Right cardiac atrium (tissue), 5 donors: ENCODE measurements at places on chromosomes 5 and 9.

DNA sequence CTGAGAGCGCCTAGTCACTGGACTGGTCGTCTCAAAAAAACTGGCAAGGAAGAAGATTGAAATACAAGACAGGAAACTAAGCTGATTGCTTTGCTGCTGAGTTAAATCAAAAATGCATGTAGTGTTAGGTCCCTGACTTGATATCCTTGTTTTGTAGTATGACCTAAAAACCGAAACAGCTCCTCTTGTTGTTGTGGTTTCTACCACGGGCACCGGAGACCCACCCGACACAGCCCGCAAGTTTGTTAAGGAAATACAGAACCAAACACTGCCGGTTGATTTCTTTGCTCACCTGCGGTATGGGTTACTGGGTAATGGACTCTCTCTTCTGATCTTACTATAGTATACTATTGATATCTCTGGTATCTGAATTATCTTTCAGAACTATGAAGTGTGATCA, 4.3 kb downstream of the MTRR start:
- DNase-seq, result no peak

DNA sequence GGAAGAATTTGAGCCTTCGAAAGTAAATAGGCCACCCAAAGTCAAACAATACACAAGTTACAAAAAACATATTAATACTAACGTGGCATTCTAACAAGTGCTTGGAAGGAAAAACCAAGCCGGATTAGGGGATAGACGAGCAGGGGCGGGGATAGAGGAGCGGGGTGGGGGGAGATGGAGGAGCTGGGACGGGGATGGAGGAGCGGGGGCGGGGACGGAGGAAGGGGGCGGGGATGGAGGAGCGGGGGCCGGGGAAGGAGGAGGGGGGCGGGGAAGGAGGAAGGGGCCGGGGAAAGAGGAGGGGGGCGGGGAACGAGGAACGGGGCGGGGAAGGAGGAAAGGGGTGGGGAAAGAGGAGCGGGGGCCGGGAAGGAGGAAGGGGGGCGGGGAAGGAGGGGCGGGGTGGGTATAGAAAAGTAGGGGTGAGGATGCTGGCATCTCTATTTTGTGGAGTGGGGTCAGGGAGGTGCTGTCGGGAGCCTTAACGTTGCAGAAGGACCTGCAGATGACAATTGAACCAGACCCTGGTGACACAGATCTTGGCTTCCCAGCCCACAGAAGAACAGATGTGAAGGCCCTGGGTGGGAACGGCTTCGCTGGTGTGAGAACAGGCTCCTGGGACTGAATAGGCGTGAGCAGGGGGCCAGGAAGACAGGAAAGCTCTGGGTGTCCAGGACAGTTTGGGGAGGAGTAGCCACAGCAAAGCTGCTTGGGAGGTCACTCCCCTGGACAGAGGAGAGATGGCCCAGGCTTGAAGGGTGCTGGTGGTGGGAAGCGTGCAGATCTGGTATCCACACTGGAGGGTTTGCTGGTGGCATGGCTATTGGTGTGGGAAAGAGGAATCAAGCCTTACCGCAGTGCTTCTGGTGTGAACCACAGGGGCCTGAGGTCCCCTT, 233.3 kb upstream of the DAP start:
- no peak for DNase-seq

DNA sequence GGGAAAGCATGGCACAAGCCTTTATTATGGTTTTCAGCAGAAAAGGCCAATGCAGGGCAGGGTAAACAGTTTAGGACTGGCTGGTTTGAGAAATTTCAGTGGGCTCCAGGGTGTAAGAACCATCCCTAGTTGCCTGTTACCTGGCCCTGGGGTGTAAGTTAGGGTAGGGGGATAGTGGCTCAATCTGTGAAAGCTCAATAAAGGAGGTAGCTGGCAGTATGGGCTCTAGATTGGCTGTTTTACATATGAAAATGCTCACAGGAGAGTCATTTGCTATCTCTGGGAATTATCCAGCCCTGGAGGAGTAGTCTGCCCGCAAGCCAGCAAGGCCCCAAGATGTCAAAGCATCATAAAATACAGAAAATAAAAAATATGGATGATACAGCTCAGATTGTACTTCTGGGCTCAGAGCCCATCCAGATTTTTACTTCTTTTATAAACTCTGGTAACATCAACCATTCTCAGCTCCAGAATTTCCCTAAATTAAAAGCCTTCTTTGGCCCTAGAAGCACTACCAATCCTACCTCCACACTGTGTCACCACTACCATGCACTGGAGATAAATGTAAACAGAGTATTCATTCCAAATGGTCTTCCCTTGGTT, 31.1 kb downstream of the SSBP2 start:
- no peak for DNase-seq

DNA sequence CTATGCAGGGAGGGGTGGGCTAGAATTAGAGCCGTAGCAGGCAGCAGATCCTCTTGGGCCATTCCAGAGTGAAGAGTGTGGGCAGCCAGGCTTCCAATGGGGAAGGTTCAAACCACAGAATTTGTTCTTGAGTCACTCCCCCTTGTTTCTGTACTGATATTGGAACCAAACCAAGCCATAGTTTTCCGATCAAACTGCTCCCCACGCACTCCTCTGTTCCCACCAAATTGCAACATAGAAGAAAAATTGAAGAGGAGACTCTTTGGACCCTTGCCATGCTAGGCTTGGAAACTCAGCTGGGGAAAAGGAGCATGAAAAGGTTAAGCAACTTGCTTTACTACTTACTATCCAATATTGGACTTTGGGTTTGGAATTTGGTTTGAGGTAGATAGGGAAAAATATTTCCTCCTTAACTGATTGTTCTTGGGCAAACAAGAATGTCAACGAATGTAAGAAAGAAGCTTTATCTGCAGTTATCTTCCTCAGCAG, 165.8 kb upstream of the NR3C1 start:
- no peak for DNase-seq

DNA sequence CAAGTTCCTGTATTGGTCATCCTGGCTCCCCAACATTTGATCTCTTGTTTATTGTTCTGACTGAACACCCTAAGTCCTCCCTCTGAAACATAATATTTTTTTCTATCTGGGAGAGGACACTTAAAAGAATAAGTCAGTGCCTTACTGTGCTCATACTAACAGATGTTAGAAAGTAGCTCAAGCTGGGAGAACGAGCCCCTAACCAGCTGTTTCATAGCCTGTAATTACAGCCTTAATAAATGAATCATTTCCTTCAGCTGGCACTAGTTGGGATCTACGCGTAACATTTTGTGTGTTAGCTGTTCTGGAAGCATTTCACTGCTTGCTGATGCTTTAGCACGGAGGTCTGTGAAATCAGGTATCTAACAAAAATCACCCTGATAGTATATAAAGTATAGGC, 345.9 kb upstream of the RIOK2 start:
- no peak for DNase-seq

- DNase-seq, result no peak
Measured at GRCh38 chr9:112764837-112765236, 14.3 kb downstream of the SNX30 start.

DNA sequence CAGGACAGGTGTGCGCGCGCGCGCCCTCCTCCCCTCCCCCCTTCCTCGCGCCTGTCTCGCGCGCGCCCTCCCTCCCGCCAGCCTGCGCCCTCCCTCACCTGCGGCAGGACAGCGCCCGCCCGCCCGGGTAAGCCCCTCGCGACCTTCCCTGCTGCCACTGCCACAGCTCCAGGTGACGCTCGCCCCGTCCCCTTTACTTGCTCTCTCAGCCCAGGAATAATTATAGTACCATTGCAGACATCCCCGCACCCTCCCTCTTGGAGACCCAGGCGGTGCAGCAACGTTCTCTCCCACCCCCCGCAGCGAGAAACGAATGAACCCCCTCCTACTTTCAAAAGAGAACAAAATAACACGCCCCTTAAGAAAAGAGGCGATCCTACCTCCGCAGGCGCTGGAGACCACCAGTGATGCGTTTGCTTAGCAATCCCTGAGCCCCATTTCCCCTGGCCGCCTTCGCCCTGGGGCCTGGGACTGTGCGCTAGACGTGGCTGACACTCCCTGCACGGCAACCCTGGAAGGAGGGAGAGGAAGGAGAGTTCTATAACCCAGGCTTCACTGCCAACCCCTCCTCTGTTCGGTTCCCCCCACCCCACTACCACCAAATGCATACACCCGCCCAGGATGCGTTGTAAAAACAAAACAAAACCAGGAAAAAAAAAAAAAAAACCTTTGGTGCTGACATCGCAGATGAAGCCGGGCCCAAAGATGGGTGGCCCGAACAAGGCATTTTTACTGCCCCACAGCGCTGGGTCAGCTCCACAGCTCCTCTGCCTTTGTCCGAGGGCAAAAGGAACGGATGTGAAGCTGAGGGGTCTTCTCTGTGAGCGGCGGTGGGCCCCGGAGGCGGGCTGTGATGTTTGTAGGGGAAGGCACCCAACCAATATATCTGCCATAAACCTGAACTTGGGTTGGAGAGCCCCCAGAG, 5.6 kb upstream of the PURA start:
- peak; percentile 55 for DNase-seq

- no peak for DNase-seq
Measured at GRCh38 chr9:126290871-126291270, 35.8 kb upstream of the MVB12B start.

DNA sequence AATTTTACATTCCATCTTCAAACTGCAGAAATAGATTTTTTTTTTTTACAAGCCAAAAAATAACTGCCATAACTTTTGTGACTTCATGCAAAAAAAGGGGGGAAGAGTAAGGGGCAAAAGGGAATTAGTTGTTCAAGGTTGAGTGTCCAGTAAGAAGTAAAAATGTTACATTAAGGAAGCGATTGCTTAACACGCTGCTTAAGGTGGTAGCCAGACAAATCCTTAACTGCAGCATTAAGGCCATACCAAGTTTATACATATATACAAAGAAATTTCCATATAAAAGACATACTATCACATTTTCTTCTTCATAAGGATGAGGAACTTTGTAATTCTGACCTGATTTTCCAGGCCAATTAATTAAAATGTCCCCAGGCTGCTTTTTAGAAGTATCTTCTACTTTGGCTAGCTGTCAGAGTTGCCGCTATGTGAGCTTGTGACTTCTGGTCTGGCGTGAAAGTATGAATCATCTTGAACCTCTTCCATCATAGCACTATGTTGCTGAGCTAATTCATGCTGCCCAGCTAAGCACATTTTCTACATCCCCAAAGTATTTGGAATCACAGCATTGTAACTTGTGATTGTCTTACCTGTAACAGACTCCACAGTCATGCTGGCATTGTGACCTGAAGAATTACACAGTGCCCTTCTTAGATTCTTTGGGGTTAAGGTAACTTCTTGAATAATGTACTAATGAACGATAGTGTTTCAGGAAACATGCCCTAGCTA, 40.0 kb downstream of the G3BP1 start:
- no peak for DNase-seq

- DNase-seq, result no peak
Measured at GRCh38 chr5:131528682-131529081, 106.3 kb downstream of the RAPGEF6 start.

DNA sequence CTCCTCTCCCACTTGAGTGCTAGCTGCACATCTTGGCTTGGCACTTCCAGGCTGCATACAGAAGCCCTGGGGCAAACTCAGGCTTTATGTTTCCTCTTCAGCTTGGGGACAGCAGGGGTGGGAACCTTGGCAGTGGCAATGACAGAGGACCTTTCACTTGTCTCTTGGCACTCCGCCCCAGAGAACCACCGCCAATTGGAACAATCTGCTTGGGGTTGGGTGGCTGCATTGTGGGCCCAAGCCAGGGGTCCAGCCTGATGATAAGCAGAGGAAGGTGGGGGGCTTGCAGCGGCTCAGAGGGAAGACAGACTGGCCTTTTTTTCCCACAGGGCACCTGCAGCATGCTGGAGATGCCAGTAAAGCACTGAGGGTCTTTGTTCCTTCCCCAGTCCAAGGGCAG, 179.0 kb upstream of the NMUR2 start:
- no peak for DNase-seq

DNA sequence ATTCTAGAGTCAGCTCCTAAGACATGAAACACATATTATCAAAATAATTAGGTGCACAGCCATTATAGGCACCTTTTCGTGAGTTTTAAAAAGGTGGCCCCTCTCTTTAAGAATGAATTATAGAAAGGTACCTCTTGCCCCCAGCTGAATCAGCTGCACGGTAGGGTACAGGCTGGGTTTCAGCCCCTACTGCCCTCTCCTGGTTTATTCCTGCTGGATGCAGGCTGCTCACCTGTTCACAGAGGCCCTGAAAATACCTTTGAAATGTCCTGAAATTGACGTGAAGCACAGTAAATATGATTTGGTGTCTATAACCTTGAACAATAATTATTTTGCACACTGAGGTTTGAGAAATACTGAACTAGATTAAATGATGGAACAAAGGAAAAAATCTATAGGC, 504.8 kb upstream of the SGCD start:
- DNase-seq, result no peak

DNA sequence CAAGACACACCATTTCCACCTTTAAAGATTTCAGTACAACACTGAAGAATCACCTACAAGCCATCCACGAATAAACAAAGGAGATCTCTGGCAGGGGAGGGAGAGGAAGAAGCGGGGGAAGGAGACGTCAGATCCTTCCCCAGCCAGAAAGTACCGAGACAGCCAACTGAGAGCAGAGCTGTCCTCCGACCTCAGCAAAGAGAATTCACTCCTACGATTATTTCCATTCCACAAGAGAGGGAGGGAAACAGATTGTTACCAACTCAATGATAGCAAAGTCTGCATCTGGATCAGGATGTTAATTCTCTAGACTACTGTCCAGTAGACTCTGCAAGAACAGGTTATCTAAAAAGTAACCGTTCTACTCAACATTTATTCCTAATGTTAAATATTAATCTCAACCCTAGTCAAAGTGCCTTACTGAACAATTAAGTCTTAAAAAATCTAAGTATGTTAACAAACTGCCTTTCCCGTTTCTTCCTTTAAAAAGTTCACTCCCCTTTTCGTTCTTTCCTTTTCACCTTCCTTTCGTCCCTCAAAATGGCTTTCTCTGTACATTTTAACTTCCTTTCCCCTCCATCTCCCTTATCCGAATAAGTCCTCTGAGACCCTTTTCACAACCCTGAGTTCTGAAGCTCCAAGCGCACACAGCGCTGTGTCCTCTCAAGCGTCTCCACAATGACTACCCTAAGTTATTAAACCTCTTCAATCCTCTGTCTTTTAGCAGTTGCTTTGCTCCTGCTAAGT, 1.4 kb downstream of the CHD1 start:
- peak; percentile 27 for DNase-seq

- no peak for DNase-seq
Measured at GRCh38 chr9:136228107-136228875, 17.3 kb downstream of the QSOX2 start.
